Left cardiac atrium (tissue), 4 donors: ENCODE measurements at places on chromosomes 2 and 18.
A peak's percentile ranks its signal among the peaks of the same experiment; 100 is the strongest.

GRCh38 chr2:117603567-117603966 lies 210.9 kb upstream of the DDX18 start:
- no peak for DNase-seq

GRCh38 chr2:223873672-223874071 lies 36.3 kb upstream of the AP1S3 start:
- DNase-seq = no peak

DNA sequence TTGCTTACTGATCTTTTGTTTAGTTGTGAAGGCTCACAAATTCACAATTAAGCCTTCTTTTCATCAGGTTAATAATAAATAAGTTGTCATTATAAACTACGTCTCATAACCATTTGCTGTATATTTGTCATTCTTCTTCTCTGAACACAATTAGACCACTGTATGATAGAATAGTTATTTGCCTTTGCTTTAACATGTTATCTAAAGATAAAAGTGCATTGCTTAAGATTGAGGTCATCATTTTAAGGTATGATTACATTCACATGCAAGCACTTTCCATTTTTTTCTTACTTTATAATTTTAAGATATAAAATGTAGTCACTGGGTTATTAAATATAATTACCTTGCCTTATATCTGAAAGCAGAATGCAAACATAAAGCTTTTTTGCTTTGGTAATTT lies 80.1 kb upstream of the GLS start:
- DNase-seq = no peak

DNA sequence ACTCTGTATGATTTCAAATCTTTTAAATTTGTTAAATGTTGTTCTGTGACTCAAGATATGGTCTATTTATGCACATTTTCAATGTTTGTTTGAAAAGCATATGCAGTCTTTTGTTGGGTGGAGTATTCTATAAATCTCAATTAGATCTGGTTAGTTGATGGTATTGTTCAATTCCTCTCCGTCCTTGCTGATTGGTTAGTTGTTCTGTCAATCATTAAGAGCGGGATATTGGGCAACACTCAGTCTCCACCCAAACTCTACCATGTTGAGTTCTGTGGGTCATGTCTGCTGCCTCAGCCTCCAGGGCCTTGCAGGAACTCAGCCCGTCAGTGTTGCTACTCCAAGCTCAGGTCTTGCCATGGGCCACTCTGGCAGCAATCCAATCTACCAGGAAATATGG lies 118.9 kb downstream of the VWA3B start:
- no peak for DNase-seq

DNA sequence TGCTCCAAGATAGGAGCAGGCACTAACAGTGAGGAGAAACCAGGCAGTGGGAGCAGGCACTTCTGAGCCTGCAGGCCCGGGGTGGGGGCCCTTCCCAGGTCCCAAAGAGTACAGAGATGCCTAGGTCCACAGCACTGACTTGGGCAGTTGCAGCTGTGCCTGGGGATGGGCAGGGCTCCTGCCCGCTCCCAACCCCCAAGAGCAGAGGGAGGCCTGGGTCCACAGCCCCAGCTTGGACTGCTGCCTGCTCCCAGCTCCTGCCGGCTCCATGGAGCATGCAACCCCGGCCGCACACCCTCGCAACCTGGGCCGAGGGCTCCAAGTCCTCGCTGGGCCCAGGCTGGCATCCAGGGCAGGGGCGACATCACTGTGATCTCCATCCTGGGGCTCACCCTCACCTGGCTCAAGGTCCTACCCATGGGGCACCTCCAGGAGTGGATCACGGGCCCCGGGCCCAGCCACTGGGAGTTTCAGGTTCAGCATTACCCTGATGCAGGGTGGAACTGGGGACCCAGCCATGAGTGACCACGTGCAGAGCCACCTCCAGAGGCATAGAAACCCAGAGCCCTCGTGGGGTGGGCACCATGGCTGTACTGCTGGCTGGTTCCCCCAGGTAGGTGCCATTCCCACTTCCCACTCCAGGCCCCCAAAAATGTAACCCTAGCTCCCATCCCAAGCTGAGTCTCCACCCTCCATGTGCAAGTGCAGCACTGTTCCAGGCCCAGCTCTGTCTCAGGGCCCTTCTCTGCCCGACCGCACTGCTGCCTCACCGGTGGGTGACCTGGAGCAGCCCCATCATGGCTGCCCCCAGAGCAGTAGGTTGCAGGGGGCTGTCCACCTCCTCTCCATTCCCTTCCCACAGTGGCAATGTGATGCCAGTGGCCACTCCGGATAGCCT lies 325.6 kb downstream of the NR4A2 start:
- DNase-seq = peak; percentile 13

- peak; percentile 40 for DNase-seq
Observed at GRCh38 chr2:45794134-45794617, 142.7 kb downstream of the PRKCE start.

DNA sequence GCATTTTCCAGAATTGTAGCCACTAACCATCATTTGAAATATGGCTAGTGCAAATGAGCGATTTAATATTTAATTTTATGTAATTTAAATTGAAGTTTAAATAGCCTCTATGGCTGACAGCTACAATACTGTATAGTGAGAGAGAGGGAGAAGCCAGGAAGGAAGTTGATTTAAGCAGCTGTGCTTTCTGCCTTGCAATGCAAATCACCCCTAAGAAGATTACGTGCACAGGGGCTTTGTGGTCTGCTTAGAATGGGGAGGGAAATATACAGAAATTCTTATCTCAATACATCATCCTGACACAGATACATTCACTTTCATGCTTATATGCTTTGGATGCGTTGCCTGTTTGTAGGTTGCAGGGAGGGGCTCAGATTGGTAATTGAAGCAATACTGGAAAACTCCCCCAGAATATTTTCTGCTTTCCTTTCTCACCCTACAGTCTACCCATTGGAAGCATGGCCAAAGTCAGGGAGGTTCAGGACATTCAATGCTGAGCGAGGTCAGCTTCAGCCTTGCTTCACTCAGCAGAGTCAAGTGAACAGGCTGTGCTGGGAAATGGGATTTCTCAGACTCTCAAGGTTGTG lies 674.0 kb downstream of the CNTNAP5 start:
- DNase-seq = no peak

- DNase-seq = no peak
Observed at GRCh38 chr2:27096748-27097297, 10.3 kb downstream of the KHK start.

- no peak for DNase-seq
Observed at GRCh38 chr2:108194409-108195132, 45.2 kb upstream of the SULT1C3 start.

DNA sequence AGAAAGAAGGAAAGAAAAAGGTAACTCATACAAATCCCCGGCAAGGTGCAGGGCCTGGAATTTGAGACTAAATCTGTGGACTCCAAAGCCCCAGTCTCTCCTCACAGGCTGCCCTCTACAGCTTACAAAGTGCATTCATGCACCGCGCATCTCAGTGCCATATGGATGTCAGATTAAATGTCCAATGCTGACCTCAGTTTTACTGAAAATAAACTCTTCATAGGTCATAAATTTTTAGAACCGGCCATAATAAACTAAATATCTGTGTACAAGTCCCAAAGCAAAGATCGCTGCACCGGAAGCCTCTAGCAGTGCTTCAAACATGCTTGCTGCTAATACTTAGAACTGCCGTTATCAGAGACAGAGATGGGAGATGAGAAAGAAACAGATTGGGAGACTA lies 17.7 kb downstream of the ST6GAL2 start:
- no peak for DNase-seq

DNA sequence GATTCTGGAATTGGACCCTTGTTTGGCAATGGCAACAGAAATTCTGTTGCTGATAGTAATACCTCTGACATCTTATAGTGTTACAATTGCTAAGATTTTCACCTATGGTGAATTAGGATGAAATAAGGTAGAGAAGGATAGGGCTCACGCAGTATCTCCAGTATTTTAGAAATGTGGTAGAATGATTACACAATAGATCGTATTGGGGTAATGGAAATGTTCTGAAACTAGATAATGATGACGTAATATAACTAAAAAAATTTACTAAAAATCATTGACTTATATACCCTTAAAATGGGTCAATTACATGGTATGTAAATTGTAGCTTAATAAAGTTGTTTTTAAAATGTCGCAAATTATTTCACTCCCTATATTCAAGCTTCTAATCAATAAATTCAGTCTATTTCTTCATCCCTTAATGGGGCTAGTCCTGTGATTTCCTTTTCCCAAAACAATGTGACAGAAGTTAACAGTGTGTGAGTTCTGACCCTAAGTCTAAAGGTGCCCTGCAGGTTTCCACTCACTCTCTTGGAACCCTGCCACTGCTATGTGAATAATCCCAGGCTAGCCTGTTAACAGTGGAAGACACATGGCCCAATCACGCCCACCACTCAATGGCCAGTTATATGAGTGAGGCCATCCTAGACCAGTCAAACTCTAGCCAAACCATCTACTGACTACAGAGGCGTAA lies 31.2 kb downstream of the USP37 start:
- no peak for DNase-seq

- DNase-seq = peak; percentile 62
Observed at GRCh38 chr2:234288974-234289455, 207.9 kb downstream of the ARL4C start.

- DNase-seq = no peak
Observed at GRCh38 chr18:74148543-74149070, 284 bp downstream of the TIMM21 start.

- DNase-seq = no peak
Observed at GRCh38 chr2:167729911-167730310, 517.5 kb downstream of the STK39 start.

DNA sequence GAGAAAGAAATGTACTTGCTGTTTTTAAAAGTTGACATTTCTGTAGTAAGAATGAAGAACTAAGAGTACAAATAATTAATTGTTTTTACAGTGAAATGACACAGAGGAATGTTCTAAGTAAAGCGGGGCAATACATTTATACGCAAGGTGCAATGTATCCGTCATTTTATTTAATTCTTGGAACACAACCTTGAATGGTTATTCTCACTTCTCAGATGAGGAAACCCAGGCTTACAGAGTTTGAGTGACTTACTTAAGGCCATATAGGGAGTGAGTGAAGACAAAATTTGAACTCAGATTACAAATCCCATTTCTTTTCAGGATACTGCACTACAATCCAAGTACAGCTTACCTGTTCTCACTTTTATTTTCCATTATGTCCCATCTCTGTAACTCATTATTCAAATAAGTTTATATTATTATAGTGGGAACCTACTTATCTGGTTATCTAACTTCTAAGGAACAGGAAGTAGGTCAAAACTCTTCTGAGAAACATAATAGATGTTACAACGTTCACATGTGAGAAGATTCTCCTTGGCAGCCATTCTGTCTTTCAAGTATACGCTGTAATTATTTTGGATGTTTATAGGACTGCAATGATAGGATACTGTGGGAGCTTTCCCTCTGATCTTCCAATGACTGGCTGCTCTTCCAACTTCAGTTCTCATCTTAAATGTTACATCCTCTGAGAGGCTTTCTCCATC lies 12.3 kb upstream of the STK17B start:
- DNase-seq = no peak
